Activated CD4-positive, alpha-beta memory T cell treated with anti-CD3 and anti-CD28 coated beads for 36 hours (primary cell): ENCODE measurements at places on chromosomes 7 and 10.

- DNase-seq = no peak
Observed at GRCh38 chr7:151822541-151823181, 54.3 kb downstream of the PRKAG2 start.

DNA sequence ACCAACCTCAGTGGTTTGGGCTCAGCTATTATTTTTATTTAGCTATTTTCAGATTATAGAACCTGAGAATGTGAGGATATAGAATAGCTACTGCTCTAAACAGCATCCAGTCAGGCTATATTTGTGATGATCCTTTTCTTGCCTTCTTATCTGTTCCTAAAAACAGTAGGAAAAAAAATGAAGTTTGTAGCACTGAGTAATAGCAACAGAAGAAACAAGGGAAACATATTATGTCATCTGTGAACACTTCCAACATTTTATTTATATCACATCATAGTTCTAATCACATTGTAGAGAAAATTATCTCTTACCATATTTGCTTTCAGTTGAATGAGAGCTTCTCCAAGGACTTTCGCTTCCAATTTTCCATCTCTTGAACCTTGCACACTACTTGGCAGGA is 229.6 kb upstream of the PTPRZ1 start:
- DNase-seq = no peak

DNA sequence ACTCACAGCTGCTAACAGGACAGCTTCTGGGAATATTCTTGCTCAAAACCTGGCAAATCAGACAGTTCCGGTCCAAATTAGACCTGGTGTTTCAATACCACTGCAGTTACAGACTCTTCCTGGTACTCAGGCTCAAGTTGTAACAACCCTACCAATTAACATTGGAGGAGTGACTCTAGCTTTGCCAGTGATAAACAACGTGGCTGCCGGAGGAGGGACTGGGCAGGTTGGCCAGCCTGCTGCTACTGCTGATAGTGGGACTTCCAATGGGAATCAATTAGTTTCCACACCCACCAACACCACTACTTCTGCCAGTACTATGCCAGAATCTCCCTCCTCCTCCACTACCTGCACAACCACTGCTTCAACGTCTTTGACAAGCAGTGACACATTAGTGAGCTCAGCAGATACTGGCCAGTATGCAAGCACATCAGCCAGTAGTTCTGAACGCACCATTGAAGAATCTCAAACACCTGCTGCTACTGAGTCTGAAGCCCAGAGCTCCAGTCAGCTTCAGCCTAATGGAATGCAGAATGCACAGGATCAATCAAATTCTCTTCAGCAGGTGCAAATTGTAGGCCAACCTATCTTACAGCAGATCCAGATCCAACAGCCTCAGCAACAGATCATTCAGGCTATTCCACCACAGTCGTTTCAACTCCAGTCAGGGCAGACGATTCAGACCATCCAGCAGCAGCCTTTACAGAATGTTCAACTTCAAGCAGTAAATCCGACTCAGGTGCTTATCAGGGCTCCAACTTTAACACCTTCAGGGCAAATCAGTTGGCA is 2.1 kb downstream of the SP4 start:
- no peak for DNase-seq

GRCh38 chr7:14332155-14332554 is 342.7 kb upstream of the ETV1 start:
- no peak for DNase-seq

- DNase-seq = no peak
Observed at GRCh38 chr10:130354573-130354954, 218.4 kb downstream of the GLRX3 start.

GRCh38 chr10:1366322-1366691 is 310.1 kb downstream of the WDR37 start:
- no peak for DNase-seq

DNA sequence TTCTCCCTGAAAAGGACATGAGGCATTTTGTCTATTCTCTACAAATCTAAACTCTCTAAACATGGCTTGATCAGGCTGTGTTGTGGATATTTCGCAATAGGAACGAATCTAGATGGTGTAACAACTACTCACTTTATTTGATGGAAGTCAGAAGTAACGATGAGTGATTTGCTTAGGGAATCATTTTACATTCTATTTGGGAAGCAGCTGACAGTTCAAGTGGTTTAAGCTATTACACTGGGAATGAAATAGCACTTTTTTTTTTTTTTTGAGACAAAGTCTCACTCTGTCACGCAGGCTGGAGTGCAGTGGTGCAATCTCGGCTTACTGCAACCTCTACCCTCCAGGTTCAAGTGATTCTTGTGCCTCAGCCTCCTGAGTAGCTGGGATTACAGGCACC is 44.1 kb downstream of the NPY start:
- no peak for DNase-seq

GRCh38 chr10:76021398-76021797 is 590.0 kb downstream of the LRMDA start:
- DNase-seq = no peak

- DNase-seq = no peak
Observed at GRCh38 chr10:30000802-30001571, 58.4 kb downstream of the JCAD start.

GRCh38 chr7:95209788-95210187 is 114.5 kb downstream of the PON1 start:
- DNase-seq = no peak

DNA sequence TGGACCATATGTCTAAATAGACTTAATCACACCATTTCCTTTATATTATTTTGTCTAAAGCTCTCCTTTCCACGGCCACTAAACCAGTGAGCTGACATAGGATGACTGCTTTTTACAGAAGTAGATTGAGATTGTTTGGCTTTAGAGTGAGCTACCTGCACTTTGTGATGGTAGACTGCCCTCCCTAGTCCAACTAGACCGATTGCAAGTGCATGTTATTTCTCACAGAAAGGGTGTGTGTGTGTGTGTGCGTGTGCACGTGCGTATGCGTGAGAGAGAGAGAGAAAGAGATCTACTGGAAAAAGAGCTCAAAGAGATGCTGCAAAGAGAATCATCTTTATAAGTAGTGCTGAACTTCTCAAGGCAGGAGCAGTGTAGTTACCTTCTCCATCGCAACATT is 60.7 kb downstream of the VCL start:
- DNase-seq = peak; percentile 38

GRCh38 chr7:86453454-86453853 is 190.3 kb upstream of the GRM3 start:
- no peak for DNase-seq

- DNase-seq = no peak
Observed at GRCh38 chr7:74324531-74325209, 35.5 kb downstream of the CLIP2 start.

GRCh38 chr10:72323108-72323749 is 31.5 kb downstream of the DNAJB12 start:
- DNase-seq = no peak

- no peak for DNase-seq
Observed at GRCh38 chr10:75019370-75019769, 92.1 kb upstream of the SAMD8 start.

GRCh38 chr10:8581521-8582225 is 527.2 kb downstream of the GATA3 start:
- no peak for DNase-seq

GRCh38 chr10:7260912-7261311 is 149.9 kb downstream of the SFMBT2 start:
- DNase-seq = peak; percentile 38

GRCh38 chr7:116669769-116670168 is 2.2 kb upstream of the MET start:
- no peak for DNase-seq

DNA sequence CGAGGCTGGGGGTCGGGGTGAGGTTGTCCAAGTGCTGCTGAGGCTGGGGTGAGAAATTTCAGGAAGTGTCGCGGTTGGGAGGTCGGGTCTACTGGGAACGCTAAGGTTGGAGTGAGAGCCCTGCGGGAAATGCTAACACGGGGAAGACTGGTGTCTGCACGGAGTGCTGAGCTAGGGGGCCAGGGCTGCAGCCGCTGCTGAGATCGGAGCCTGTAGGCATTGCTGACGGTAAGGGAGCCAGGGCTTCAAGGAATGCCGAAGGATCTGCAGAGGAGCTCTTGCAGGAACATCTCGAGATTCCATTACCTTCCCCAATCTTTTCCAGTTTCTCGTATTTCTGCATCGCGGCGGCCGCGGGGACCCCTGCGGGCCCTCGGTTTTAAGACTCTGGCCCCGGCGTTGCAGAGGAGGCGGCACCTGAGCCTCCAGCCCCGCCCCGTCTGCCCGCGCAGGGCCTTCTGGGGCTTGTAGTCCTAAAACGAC is at the start of gene CDK5:
Gene CDK5, minus strand, starts transcription at position 392 of the 483 bp plus-strand sequence. Its CDS starts 49 bp downstream, at position 343.
- DNase-seq = no peak
